ENCODE measurements at places on chromosomes 3 and 15.

GRCh38 chr3:151550642-151551041, 89.8 kb upstream of the IGSF10 start:
- DNase-seq: no peak

GRCh38 chr3:178036451-178037144, 499.6 kb upstream of the KCNMB2 start:
- DNase-seq: no peak

- DNase-seq: no peak
These were observed 90.7 kb downstream of the IMPG2 start for GRCh38 chr3:101229681-101230080.

- no peak for DNase-seq
These were observed 50.3 kb downstream of the CHSY1 start for GRCh38 chr15:101201411-101202174.

DNA sequence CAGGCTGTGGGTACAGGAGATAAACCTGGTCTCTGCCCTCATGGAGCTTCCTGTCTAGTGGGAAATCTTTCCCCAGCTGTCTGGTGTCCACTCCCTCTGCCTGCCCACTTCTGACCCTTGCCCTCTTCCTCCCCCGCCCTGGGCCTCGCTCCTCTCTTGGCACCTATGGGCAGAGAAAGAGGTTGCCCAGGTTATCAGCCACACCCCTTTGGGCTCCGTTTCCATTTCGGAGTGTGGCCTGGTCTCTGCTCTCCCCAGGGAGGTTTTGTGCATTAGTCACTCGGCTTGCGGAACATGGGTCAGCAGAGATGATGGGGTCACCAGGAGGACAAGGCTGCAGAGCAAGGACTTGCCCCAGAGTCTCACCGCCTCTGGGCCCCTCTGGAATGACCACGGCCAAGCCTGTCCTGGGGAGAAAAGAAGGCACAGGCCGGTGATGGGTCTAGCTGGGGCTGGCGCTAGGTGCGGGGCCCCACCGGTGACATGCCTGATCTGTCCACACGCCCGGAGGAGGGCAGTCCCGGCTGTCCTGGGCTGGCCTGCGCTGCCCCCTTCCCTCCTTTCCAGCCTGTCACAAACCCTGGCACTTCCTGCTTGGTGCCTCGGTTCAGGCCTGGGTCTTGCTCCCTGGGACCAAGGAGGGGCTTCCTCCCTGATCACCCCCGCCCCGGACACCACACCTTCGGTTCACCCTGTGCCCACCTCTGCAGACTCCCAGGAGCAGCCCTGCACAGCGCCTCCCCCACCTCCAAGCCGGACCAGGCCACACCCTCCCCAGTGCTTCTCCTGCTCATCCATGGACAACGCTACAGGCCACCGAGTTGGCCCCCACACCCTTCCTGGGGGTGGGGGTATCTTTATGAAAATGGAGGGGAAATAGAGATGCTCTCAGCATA, 35.6 kb upstream of the MUC4 start:
- no peak for DNase-seq

- DNase-seq: no peak
These were observed 43.9 kb downstream of the IGF1R start for GRCh38 chr15:98692213-98692612.

- DNase-seq: no peak
These were observed 589 bp upstream of the GPR27 start for GRCh38 chr3:71752831-71753700.

- DNase-seq: no peak
These were observed 48.1 kb upstream of the PLCL2 start for GRCh38 chr3:16836505-16837237.

DNA sequence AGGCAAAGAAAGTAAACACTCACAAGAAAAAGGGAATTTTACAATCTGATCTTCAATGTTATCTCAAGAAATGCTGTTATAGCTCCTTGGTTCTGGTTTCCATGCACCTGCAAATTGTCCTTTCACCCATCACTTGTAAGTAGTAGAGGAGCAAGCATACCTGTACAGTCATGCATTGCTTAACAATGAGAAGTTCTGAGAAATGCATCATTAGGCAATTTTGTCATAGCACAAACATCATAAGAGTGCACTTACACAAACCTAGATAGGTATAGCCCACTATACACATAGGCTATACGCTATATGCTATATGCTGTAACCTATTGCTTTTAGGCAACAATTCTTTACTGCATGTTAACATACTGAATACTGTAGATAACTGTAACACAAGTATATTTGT, 672.3 kb downstream of the FHIT start:
- DNase-seq: no peak

DNA sequence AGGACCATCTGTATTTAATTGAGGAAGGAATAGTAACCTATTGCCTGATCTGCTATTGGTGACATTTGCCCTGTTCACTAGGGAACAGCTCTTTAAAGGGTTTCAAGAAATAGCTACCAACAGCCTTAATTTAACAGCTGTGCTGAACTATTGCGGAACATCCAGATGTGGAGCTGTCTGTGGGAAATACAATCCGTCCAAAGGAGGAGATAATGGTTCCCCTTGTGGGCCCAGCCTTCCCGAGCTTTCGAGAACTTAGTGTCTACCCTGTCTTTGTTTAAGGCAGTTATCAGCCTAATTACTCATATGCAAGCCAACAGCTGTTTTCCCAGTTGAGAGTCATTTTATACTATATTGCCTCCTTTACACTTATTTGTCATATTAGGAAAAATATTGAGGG, 398.6 kb downstream of the WDR72 start:
- DNase-seq: no peak

DNA sequence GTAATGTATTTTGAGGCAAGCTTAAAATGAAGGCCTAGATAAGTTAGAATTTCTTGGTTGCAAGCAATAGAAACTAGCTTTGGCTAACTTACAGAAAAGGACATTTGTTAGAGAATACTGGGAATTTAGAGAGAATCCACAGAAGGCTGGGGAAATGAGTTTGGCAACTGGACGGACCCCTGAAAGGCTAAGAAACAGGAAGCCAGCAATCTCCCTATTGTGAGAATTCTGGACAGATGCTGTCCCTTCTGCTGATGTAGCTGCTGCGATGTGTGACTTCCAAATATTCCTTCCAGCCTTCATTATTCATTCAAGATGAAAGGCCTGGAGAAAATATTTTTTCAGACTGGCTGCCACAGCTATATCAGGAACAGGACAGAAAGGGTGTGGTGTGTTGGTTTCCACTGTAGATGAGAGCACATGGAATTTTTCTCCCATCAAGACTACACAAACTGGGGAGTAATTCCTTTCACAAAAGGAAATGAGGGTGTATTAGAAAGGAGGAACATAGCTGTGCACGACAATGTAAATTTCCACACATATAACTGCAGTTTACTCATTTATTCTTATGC, 213.5 kb downstream of the CPNE4 start:
- DNase-seq: no peak

DNA sequence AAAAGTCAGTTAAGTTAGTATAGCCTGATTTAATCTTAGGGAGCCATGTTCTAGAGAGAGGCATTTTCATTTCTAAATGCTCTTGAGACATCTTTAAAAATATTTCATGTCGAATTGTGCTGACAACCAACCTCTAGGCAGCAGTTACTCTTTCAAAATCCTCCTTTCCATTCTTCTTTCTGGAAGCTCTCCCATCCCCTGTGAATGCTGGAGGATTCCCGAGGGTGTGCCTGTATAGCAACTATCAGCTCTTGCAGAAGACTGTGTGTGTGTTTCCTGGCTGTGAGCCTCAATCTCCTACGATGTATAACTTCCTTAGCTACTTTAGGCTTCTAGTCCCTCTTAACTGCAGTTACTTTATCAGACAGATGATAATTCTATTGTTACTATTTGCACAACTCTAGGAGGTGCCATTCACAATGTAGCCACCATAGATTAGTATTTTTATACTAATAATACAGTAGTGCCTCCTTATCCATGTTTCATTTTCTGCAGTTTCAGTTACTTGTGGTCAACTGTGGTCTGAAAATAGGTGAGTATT, 250.3 kb downstream of the EDEM1 start:
- DNase-seq: no peak

- no peak for DNase-seq
These were observed 514.6 kb upstream of the MCTP2 start for GRCh38 chr15:93716615-93717231.

DNA sequence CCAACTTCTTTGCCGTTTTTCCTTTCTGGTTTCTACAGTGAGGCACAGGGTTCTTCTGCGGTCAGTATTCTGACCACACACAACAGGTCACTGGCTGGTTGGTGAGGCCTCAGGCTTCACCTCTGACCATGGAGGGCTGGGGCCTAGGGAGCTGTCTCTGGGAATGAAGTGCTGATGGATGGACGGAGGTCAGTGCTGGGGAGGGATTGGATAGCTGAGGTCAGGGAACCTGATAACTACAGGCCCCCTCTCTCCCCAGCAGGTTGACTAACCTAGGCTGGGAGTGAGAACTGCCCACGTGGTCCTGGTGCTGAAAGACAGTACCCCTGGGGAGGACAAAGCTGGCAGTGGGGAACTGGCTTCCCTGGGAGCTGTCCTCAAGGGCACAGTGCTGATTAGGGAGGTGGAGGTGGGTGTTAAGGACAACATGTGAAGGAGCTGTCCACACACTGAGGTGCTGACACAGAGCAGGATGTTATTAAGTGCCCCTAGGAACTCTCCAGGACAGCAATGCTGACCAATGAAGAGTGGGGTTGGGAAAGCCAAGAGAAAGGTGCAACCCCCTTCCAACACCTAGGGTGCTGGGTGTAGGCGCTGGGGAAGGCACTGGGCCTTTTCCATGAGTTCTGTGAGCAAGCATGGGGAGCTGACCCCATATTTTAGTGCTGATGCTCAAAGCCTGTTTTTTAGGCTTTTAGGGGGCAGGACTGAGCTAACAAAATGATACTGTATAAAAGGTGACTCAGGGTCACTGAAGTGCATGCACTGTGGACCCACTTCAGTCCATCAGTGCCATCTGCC, 45.2 kb downstream of the ATP2B2 start:
- DNase-seq: peak; percentile 28

GRCh38 chr3:192494174-192494573, 233.2 kb downstream of the FGF12 start:
- no peak for DNase-seq

DNA sequence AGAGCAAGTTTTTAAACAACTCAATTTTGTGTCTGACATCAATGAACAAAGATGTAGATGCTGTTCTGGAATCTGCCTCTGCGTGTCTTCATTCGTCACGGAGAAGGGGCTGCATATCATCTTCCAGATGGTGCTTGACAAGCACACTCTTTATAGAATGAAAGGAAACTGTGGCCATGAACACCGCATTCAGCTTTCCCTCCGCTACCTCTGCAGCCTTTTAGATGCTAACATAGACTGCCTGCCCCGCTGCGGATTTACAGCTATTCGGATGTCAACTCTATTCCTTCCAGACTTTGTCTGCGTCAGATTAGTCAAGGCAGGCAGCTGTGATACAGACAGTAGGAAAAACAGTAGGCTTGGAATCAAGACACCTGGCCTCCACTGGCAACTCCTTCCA, 232.9 kb downstream of the TJP1 start:
- no peak for DNase-seq

DNA sequence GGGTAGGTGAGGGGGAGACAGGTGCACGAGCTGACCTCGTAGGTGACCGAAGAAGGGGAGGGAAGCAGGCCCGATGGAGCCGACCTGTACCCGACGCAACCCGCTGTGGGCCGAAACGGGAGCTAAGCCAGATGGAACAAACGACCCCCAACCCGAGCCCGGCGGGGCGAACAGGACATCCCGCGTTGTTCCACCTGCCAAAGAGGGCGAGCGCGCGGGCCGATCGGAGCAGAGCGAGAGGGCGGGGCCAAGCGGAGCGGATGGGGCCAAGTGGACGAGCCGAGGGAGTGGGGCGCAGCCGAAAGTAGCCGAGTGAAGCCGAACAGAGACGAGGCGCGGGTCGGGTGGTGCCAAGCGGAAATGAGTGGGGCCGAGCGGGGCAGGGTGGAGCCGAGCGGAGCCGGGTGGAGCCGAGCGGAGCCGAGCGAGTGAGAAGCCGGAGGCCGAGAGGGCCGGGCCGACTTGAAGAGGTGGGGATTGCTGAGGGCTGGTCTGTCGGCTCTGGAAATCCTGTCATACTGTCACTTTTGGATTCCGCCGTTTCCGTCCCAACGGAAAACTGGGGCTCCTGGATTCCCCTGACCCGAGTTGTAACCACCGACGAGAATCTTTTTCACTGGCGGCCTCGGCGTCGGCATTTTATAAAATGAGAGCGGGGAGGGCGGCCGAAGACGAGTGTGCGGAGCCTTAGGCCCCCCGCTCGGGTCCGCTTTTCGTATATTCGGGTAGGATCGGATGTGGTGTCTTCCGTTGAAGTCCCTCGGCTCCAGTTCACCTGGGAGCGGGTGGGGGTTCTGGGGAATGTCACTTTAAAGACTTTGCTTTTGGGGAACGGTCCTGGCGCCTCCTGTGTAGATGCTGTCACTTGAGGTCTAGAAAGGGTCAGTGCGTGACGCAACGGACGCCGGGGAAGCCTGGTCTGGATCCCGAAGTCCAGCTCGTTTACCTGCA, 15.6 kb upstream of the WNT7A start:
- DNase-seq: peak; percentile 93

DNA sequence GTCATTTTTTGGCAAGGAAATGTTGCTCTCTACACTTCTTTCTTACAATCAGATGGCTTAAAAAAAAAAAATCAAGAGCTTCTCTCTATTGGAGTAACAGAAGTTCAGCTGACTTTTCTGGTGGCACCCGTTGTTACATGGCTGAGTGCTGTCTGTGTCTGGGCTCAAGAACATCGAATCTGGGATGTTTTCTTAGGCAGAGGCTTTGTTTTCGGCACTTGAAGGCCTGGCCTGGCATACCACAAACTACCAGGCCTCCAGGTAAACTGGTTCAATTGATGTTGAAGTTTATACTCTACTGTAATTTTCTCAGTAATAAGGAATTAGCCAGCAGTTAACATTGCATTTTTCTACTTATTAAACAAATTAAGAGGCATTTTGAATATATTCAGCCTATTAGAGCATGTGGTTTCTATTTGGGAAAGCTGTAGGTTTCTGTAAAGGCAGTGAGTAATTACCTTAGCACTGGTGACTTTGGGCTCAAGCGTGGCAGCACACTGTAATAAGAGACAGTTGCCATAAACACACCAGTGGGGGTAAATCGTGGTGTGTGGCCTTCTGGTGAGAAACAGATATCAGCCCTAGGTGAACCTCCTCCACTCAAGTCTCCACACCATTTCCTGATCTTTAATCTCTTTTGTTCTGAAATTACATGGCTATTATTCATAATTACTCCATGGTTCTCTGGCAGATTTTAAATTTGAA, 544.7 kb downstream of the MECOM start:
- no peak for DNase-seq
